Tracheal epithelial cell (primary cell): ENCODE measurements at places on chromosomes 16 and 17. TPM values are rescaled to one million over a fixed set of nuclear protein-coding genes. Genes with fewer than 3 reads are reported as not detected.

Gene DNAAF1
- not detected in 2 replicates for total RNA-seq

Gene TSPAN10
- 0.21 and 0.48 TPM in 2 replicates for total RNA-seq

Gene NUP93
- 43.9 and 70.8 TPM in 2 replicates for total RNA-seq

Gene ITGA3
- 561 and 885 TPM in 2 replicates for total RNA-seq

Gene TEKT1
- not detected in 2 replicates for total RNA-seq

Gene TMEM238L
- not detected in 2 replicates for total RNA-seq

Gene MPP2
- 0.21 and 0.96 TPM in 2 replicates for total RNA-seq

Gene KRTAP4-3
- total RNA-seq, result not detected in 2 replicates

Gene TUBB3
- total RNA-seq, result 7.0 and 361 TPM in 2 replicates

Gene PRSS53
- total RNA-seq, result 0.64 and 0.96 TPM in 2 replicates

Gene FBXL16
- total RNA-seq, result 0.21 and 0.72 TPM in 2 replicates

Gene TMEM114
- 1.2 TPM in 1 of 2 replicates, not detected in the other for total RNA-seq

Gene KRT40
- total RNA-seq, result not detected in 2 replicates

Gene PSMD11
- 63.9 and 83.6 TPM in 2 replicates for total RNA-seq

Gene CHAD
- total RNA-seq, result not detected in 2 replicates

Gene NPIPB9
- 1.2 TPM in 1 of 2 replicates, not detected in the other for total RNA-seq

Gene CX3CL1
- total RNA-seq, result 2.4 TPM in 1 of 2 replicates, not detected in the other

Gene ANKRD40CL
- 0.48 TPM in 1 of 2 replicates, not detected in the other for total RNA-seq

Gene KRTAP4-4
- not detected in 2 replicates for total RNA-seq

Gene MEFV
- under 0.01 TPM in 1 of 2 replicates, not detected in the other for total RNA-seq

Gene NLRC5
- total RNA-seq, result 0.43 and 1.7 TPM in 2 replicates

Gene C17orf100
- 0.24 and 1.3 TPM in 2 replicates for total RNA-seq

Gene CCDC144A
- total RNA-seq, result 1.3 and 1.7 TPM in 2 replicates

Gene CSH2
- not detected in 2 replicates for total RNA-seq

Gene CALB2
- 0.48 and 2.1 TPM in 2 replicates for total RNA-seq

Gene POLR3K
- total RNA-seq, result 3.0 and 3.6 TPM in 2 replicates

Gene GPR179
- total RNA-seq, result under 0.01 and 0.24 TPM in 2 replicates

Gene OR2C1
- 0.24 TPM in 1 of 2 replicates, not detected in the other for total RNA-seq

Gene TMEM256
- 125 and 144 TPM in 2 replicates for total RNA-seq
